ENCODE measurements at places on chromosomes 5 and 9.
A peak's percentile ranks its signal among the peaks of the same experiment; 100 is the strongest.

DNA sequence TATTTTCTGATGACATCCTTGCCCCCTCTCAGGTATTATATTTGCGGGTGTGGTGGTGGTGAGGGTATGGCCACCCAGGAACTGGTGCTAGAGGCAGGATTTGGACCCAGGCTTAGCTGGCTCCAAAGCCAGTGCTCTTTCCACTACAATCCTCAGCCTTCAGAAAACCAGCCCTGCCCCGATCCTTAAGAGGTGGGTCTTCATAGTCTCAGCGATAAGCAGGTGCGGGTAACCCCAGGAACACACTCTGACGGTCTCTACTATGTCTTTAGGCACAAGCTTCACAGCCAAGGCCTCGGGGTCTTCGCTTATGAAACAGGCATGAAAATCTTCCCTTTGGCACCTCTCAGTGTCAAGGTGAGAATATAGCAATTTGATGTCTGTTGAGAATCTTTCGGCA, 169.3 kb downstream of the FGF18 start:
- no peak for DNase-seq

DNA sequence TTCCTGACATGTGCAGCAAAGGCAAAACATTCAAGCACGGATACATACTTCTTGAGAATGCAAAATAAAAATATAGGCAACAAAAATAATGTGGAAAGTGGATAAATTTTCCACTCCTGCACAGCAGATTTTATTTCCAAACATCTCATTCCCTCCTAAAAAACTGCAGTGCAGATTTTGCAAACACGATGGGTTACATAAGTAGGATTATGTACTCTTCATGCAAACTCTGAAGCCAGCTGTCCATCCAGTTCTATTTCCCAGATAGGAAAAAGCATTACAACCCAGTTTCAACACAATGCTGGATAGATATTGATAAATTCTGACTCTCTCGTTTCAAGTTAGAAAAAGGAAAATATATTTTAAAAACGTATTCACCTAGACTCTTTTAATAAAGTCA, 52.7 kb upstream of the CCNG1 start:
- DNase-seq = no peak

DNA sequence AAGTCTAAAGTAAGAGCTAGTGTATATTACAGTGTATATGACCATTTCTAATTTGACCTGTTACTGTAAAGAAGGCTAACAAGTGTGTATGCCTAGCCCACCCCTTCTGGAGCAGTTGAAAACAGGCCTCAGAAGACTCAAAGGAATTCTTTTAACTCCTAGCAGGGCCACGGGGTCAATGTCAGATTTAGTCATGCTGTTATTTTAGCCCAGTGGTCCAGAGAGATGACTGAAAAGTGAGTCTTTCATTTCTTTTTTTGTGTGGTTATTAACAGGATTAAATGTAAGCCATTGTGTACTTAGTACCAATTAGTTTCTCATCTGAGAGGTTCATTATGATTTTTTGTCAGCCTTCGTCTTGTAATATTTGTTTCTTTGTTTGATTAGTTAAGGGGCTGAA, 24.4 kb downstream of the ZCCHC7 start:
- DNase-seq = no peak

- no peak for DNase-seq
Observed at GRCh38 chr5:168327451-168327850, 36.0 kb downstream of the WWC1 start.

DNA sequence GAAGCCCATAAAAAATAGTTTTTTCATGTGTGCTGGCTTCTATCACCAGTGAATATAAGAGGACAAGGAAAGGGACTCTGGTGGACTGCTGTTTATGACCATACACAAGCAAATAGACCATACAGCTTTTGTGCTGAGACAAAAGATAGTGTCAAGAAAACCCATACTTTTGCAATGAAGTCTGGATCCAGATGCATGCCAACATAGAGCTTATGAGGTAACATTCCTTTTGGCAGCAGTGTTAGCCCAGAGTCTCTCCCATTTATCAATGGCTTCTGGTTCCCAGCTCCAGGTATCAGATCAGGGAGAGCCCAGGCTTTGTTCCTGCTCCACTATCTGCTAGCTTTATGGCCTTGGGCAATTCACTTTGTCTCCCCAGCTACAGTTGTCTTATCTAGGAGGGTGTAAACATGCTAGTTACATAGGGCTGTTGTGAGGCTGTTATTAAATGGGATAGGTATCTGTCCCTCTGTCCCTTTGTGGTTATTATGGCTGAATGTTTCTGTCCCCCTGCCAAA, 55.6 kb downstream of the CCDC192 start:
- no peak for DNase-seq

DNA sequence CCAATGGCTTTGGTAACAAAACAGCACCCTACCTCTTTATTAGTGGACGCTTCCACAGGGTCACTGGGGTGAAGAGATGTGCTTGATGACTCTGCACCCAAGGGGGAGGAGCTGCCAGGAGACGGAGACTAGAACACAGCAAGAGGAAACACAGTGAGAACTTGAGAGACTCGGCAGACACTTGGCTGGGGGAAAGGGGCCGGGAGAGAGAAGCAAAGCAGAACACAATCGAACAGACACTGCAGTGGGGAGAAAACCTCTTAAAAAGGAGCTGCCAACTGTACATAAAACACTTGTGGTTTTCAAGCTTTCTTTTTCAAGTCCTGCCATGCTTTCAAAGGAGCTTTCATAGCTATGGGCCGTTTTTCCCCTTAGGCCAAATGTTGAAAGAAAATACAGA, 151.0 kb downstream of the ENTREP1 start:
- DNase-seq = no peak

DNA sequence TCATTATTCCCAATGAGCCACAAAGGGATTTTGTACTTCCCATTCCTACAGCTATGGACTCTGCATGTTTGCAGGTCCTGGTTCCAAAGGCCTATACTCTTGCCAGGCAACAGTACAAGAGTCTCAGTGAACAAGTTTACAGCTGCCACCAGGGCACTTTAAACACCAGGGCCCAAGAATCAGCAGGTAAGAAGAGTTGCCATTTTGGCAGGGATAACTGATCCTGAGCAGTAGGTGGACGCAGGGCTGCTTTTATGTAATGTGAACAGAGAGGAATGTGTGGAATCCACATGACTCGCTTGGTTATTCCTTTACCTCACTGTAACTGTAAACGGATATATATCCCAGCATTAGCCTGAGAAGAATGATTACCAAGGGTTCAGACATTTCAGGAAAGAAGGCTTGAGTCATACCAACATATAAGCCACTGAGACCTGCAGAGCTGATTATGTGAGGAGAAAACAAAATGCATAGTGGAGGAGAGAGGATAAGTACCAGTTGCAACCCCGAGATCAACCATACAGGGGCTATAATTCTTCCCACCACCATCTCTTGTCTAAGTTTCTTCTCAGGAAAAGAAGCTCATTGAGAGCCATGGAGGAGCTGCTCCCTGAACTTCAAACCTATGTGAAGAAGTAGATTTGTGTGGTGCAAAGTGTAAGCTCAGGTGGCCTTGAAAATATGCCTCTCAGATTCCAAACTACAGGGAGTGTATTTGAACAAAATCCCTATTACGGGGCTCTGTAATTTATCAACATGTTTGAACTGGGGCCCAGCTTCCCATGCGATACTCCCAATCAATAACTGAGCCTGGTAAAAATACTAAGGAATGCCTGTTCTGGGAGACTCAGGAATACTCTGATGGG, 24.6 kb downstream of the RAPGEF6 start:
- no peak for DNase-seq

DNA sequence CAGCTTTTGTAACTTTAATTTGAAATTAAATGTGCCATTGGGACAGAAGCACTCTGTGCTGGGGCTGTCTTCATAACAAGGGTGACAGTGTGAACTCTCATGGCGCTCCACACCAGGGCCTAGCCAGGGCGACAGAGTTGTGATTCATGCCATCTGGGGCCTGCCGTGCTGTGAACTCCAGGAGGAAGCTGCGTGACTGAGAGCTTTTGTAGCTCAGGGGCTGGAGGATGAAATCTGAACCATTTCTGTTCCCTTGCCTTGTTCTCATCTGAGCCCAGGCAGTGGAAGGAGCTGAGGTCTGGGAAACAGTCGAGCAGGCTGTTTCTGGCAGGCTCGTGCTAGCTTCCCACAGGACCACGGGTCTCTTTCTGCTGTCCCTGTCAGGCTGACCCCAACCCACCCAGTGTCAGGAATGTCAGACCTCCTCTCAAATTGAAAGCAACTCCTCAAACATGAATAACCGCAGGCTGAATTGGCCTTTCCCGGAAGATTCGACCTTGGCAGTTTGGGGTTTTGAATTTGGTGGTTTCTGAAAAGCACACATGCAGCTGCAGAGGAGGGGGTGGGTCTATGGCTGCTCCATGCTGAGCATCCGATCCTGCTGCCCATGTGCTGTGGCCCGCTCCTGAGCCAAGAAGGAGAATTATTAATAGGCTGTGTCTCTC, 69.2 kb upstream of the RPS23 start:
- DNase-seq = no peak

- no peak for DNase-seq
Observed at GRCh38 chr5:99369797-99370593, 441.2 kb upstream of the CHD1 start.

GRCh38 chr5:33894566-33894965, 2.8 kb upstream of the ADAMTS12 start:
- DNase-seq = no peak

DNA sequence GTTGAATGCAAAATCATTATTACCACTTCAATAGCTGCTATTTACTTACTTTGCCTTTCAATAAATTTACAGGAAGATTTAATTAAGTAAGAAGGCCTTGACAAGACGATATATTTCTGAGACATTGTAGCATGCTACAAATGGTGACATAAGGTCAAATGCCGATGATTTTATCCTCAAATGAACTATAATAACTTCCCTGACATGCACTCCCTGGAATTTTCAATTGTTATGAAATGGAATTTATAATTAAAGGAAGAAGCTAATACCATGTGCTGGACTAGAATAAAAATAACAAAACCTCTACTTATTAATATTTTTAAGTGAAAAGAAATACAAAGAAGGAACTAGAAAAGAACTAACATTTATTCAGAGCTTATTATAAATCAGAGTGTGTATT, 30.2 kb upstream of the ITGA1 start:
- no peak for DNase-seq

- peak; percentile 66 for DNase-seq
Observed at GRCh38 chr9:136720251-136720897, 8.0 kb downstream of the DIPK1B start.

DNA sequence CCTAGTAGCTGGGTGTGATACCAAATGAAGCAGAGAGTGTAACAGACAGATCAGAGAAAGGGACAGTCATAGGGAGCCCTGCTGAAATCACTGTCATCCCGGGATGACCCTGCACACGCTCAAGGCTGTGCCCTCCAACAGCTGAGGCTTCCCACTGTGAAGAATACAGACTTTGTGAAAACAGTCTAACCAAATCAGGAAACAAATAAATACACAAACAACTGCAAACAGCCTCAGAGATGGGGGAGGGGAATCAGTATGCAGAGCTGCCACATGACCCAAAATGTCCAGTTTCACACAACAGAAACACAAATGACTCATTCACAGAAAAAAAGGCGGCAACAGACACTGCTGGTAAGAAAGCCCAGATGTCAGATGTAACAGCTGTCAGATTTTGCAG, 101.9 kb downstream of the ADAMTS2 start:
- DNase-seq = no peak

- DNase-seq = no peak
Observed at GRCh38 chr5:32777733-32778132, 66.6 kb downstream of the NPR3 start.

DNA sequence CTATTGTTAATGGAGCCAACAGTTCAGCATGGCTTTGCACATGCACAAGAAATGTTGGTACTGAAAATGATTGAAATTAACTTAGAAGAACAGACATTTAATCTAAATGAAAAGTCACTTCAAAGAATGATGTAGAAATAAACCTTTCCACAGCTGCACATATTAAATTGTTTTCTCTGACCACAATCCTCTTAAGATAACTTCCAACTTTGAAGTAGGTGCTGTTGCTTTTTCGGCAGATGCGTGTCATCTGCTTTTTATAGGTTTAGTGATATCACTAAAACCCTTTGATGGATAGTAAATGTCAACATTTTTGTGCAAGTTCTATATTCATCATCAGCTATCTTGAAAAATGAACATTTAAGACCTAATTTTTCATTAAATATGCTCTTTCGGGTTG, 25.3 kb upstream of the SLC1A3 start:
- DNase-seq = no peak

- DNase-seq = no peak
Observed at GRCh38 chr9:130468566-130468965, 23.8 kb downstream of the ASS1 start.

- no peak for DNase-seq
Observed at GRCh38 chr5:150340614-150341255, 16.8 kb upstream of the TCOF1 start.

- DNase-seq = no peak
Observed at GRCh38 chr5:133225671-133226152, 173.9 kb downstream of the HSPA4 start.

DNA sequence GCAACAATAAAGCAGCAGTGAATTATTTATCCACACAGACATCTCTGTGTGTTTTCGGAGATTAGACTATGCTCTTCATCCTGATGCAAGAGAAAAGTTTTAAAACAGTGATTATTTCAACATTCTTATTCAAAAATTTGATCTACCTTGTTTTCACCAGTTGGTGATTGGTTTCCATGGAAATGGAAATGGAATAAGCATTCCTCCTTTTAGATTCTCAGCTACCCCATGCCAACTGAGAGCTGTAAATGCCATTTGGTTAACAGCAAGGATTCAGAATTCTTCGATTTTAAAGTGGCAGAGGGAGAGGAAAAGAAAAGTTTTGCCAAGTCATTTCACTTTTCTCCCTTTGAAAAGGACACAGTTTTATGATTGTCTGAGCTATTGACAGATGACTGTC, 154.7 kb downstream of the PCSK5 start:
- no peak for DNase-seq

GRCh38 chr5:7759951-7760580, 90.9 kb downstream of the CFAP90 start:
- DNase-seq = no peak

GRCh38 chr5:173594061-173594460, 22.4 kb downstream of the BOD1 start:
- no peak for DNase-seq
